ENCODE measurements at places on chromosomes 12 and 14. TPM values are rescaled to one million over a fixed set of nuclear protein-coding genes. Genes with fewer than 3 reads are reported as not detected.
A peak's percentile ranks its signal among the peaks of the same experiment; 100 is the strongest.

DNA sequence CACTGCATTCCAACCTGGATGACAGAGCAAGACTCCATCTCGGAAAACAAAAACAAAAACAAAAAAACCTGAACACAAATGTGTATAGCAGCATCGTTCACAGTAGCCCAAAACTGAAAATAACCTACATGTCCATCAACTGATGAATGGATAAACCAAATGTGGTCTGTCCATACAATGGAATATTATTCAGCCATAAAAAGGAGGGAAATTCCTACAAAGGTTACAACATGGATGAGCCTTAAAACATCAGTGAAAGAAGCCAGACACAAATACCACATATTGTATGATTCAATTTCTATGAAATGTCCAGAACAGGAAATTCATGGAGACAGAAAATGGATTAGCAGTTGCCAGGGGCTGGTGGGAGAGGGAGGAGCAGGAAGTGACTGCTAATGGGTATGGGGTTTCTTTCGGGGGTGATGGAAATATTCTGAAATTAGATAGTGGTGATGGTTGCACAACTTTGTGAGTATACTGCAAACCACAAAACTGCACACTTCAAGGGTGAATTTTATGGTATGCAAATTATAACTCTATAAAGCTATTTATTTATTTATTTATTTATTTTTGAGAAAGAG, 4.0 kb downstream of the MYL2 start:
- H3K4me3 ChIP-seq = no peak overlapping the region
- H3K27ac ChIP-seq = no peak overlapping the region
- H3K27me3 ChIP-seq = no peaks in the 10 kb centered on the region
- DNase-seq = no peak
- H3K4me1 ChIP-seq = no peaks in the 10 kb centered on the region

- H3K4me3 ChIP-seq = no peak overlapping the region
- H3K27me3 ChIP-seq = no peaks in the 10 kb centered on the region
- H3K4me1 ChIP-seq = peaks cover 17% of the 10 kb centered on the region
- no peaks in the 10 kb centered on the region for H3K36me3 ChIP-seq
Measured at GRCh38 chr12:77591959-77592743, 238.5 kb upstream of the NAV3 start.

DNA sequence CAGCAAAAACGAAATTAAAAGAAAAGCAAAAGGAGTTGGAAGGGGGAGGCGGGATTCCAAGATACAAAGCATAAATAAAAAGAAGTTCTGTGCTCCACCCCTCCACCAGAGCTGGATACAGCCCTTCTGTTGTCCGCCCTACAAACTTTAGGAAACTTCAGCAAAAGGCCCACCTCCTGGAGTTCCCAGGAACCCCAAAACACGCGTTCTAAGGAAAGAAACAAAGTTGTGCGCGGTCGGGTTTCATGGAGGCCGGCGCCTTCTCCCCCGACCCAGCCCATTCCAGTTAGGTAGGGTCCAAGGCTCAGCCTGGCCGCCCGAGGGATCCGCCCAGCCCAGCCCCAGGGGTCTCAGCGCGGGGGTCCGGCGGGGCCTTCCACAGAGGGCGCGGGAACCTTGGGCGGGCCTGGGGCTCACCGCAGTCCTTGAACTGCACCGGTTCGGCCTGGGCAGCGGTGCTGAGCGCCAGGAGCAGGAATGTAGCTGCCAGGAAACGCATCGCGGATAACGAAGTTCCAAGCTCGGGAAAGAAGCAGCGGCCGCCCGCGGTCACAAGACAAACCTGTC, at the start of gene NPC2:
Gene NPC2 (minus strand): TSS at position 530 of the 567 bp plus-strand sequence. CDS start 31 bp downstream, at position 499.
- H3K27me3 ChIP-seq = no peaks in the 10 kb centered on the region
- H3K27ac ChIP-seq = peak within 1 kb of the TSS; percentile 87
- no peak for DNase-seq
- peak within 1 kb of the TSS; percentile 88 for H3K4me3 ChIP-seq
- peaks cover 14% of the 10 kb centered on the region for H3K36me3 ChIP-seq

DNA sequence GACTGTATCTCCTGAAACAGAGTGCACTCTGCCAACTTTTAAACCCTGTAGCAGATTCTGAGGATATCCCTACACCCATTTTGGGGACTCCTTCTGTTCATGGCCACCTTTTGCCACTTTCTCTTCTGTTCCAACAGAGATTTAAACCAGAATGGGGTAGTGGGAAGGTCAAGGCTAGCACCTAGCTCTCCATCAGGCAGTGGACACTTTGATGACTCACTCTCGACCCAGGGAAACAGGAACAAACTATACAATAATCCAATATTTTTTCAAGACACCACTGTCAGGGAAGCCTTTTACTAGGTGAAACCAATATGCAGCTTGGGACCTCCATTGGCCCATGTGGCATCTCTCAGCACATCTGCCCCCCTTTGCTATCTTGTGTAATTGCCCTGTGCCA, 103.6 kb downstream of the DAAM1 start:
- DNase-seq = no peak
- H3K4me1 ChIP-seq = peaks cover 7% of the 10 kb centered on the region
- H3K36me3 ChIP-seq = no peaks in the 10 kb centered on the region
- no peak overlapping the region for H3K4me3 ChIP-seq
- no peak overlapping the region for H3K27ac ChIP-seq
- H3K27me3 ChIP-seq = no peaks in the 10 kb centered on the region

- no peaks in the 10 kb centered on the region for H3K27me3 ChIP-seq
- H3K27ac ChIP-seq = no peak overlapping the region
- DNase-seq = no peak
- H3K36me3 ChIP-seq = no peaks in the 10 kb centered on the region
Measured at GRCh38 chr12:31832740-31833729, 104.2 kb upstream of the AMN1 start.

DNA sequence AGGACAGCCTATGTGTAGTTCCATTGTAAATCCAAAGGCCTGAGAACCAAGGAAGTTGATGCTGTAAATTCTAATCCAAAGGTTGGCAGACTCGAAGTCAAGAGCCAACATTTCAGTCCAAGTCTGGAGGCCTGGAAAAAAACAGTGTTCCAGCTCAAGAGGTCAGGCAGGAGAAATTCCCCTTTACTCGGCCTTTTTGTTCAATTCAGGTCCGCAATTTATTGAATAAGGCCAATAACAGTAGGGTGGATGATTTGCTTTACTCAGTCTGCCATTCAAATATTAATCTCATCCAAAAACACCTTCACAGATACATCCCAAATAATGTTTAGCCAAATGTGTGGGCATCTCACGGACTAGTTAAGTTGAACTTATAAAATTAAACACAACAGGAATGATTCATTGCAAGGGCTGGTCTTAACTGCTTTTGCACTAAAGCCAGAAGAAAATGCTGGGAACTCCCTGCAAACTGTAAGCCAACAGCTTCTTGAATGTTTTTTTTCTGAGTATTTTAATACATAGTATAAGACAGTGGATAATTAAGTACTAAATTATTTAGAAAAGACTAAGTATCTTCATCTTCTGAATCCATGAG, 197.4 kb upstream of the GARIN6 start:
- no peaks in the 10 kb centered on the region for H3K4me1 ChIP-seq
- H3K4me3 ChIP-seq = no peak overlapping the region
- H3K27me3 ChIP-seq = no peaks in the 10 kb centered on the region
- no peak overlapping the region for H3K27ac ChIP-seq

The AICDA gene
- total RNA-seq = not detected

DNA sequence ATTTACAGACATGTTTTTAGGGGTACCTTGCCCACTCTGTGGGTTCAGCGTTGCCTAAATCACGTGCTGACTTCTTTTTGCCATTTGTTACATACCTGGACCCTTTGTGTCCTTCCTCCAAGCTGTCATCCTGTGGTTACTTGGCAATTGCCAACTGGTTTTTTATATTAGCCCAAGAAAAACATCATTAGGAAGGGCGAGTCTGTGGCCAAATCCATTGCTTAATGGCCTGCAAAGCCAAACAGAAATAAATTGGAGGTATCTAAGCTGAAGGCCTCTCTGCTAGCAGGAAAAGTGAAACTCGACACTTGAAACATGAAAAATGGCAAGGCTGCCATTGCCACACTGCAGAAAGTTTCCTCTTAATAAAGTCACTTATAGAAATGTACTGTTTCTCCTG, 190.4 kb downstream of the NUAK1 start:
- no peak for DNase-seq

DNA sequence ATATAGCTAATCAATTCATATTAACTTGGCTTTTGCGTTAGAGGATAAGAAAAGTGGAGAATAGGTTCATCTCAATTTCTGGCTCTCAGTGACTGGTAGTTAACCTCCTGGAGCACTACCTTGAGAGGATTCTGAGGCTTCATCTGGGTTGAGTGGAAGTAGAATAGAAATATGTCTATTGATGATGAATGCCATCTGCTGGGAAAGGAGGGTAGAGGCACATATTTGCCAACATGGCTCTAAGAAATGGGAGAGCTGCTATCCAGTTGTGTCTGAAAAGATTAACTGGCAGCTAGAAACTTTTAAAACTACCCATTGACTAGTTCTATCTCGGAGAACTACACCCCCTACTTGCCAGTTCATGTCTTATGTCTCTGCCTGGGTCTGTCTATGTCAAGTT, 530.1 kb downstream of the NRXN3 start:
- DNase-seq = no peak
- H3K4me3 ChIP-seq = no peak overlapping the region
- H3K4me1 ChIP-seq = peaks cover 20% of the 10 kb centered on the region
- H3K27me3 ChIP-seq = no peaks in the 10 kb centered on the region
- no peaks in the 10 kb centered on the region for H3K36me3 ChIP-seq
- H3K27ac ChIP-seq = no peak overlapping the region

The LRFN5 gene
- total RNA-seq = 0.12 TPM

- peaks cover 18% of the 10 kb centered on the region for H3K4me1 ChIP-seq
- DNase-seq = peak; percentile 93
- H3K36me3 ChIP-seq = no peaks in the 10 kb centered on the region
Measured at GRCh38 chr12:123269395-123269892, 2.2 kb downstream of the CDK2AP1 start.

GRCh38 chr12:97643924-97644323, 181.3 kb downstream of the RMST start:
- H3K27me3 ChIP-seq = no peaks in the 10 kb centered on the region
- H3K36me3 ChIP-seq = no peaks in the 10 kb centered on the region
- peak overlapping the region; percentile 70 for H3K27ac ChIP-seq
- H3K4me1 ChIP-seq = peaks cover 28% of the 10 kb centered on the region
- peak; percentile 64 for DNase-seq
